ENCODE measurements at places on chromosomes 1 and 21.

- no peak for DNase-seq
Measured at GRCh38 chr1:20271498-20272400, 18.9 kb upstream of the VWA5B1 start.

GRCh38 chr1:15148941-15149340, 4.6 kb upstream of the TMEM51 start:
- no peak for DNase-seq

- DNase-seq, result peak; percentile 13
Measured at GRCh38 chr21:40254540-40255465, 387.6 kb downstream of the PCP4 start.

DNA sequence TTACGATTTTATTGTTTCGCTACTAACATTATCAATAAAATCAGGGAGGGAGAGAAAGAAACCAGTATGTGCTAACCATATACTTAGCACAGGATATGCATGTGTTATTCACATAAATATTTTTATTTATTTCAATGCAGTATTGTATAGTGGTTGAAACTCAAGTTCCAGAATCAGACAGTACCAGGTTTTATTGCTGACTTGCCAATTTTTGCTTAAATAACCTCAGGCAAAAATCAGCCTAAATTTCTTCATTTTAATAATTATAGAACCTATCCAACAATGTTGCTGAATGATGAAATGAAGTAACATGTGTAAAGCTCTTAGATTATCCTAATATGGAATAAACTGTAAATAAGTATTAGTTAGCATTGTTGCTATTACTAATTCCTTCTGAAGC, 61.4 kb upstream of the LRRC7 start:
- no peak for DNase-seq

- no peak for DNase-seq
Measured at GRCh38 chr1:11664336-11665065, 501 bp downstream of the FBXO6 start.

- no peak for DNase-seq
Measured at GRCh38 chr1:12451560-12451900, 166.5 kb downstream of the DHRS3 start.

GRCh38 chr1:83960669-83961277, 38.2 kb downstream of the TTLL7 start:
- no peak for DNase-seq

DNA sequence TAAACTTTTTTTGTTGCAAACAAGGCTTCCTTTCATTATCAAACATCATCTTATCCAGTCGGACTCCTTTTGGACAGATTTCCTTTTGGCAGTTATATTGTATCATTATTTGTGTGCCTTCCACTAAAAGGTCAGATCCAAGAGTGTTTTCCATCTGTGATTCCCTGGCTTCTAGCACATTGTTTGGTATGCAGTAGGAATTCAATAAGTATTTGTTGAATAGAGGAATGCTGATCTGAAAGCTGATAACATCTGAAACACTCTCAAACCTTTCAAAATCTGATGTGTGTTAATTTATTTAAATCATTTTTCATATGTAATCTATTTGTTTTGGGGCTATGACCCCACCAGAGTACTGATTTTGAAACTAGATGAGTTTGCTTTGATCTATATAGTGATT, 39.0 kb downstream of the NDC1 start:
- no peak for DNase-seq

DNA sequence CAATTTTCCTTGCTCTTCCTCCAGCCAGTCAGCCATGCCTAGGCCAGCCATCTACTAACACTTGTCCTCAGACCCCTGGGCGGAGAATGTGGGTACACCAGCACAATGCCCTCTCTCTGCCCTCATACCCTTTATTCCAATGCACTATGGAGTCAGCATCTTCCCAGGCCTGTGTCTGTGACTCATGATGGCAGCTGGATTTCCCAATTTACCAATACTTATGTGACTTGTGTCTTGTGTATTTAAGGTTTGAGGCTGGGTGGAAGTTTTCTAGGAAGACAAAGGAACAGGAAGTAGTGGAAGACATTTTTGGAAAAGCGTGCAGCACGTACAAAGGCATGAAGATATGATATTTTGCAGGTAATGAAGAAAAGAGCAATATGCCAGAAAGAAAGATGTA, 114.3 kb downstream of the NMNAT2 start:
- no peak for DNase-seq

DNA sequence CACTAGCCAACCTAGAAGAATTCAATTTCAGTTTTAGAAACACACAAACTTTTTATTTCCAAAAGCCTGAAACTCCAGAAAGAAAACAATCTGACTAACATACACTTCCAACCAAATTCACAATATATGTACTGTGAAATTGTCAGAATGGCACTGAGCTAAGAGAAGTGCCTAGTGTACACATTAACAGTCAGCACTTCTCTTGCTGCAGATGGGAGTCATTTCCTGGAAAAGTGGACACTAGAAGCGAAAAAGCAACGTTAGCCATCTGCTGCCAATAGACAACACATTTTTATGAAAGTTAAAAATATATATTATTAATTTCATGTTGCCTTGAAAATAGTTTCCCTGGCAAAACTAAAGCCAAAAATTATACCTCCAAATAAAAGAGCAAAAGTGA, 66.1 kb downstream of the EPS15 start:
- no peak for DNase-seq

GRCh38 chr1:64150266-64150665, 53.2 kb upstream of the UBE2U start:
- no peak for DNase-seq

DNA sequence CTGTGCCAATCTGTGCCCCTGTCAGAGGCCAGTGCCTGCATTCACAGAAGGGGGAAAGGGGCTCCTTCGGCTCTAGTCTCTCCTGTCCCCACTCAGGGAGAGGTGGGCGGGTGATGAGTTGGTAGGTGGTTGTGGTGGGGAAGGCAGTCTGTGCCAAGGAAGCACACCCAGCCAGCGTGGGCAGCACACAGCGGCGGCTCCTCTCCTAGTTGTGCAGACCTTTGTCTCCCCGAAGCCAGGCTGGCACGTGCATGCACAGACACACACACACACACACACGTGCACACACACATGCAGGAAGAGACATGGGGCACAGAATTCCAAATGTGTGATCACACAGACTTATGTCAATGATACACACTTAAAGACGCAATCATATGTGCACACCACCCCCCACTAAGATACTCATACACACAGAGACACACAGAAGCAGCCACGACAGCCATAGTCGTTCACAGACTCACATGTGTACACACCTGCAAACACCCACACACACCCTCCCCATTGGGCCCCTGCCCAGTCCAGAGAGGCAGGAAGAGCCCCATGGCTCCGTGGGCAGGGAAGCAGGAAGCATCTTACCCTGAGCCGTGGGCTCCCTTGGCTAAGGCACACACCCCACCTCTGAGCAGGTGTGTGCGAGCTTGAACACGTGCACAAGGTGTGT, 16.4 kb downstream of the RIMS3 start:
- DNase-seq, result no peak

GRCh38 chr1:67773462-67773861, 59.8 kb downstream of the GNG12 start:
- DNase-seq, result no peak

GRCh38 chr21:42317341-42317741, 2.1 kb upstream of the TFF3 start:
- no peak for DNase-seq

Measured in urothelium cell line (cell line).